ENCODE measurements at places on chromosomes 1 and 21.

DNA sequence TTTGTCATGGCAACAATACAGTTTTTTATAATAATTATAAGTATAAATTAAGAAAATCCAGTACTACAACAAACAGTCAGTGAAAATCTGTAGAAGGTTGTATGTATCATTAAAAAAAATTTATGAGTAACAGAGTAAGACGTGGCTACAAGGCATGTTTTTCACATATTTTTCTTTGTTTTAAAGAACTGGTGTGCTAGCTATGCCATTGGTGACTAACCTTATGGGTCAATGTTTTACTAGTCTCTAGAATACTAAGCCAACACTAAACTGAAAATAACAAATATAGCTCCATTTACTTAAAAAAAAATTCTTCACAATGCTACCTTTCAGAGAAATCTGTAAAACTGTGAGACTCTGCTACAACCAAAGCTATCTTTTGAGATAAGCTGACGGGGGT lies 261.5 kb downstream of the ADGRL2 start:
- no peak for DNase-seq

DNA sequence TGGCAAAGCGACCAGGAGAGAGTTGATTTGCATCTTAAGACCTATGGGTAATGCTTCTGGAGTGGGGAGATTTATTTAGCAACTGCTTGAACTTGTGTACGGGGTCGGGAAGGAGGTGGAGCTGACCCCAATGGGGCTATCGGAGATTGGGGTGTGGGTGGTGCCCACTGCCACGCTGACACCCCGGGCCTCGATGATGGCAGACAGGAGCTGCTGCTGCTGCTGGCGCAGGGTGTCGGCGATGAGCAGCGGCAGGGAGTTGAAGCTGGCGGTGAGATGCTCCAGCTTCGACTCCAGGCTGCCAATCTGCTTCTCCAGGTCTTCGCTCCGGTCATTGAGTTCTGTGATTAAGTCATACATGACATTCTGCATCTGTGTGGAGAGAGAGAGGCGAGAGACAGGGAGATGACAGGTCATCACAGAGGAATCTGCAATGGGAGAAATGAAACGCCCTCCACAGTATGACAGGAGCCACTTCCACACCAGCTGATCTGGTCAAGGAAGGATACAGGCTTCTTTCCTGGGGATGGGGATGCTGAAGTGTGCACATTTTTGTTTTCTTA lies 100.0 kb upstream of the ADAR start:
- DNase-seq = no peak

GRCh38 chr1:168054117-168054516 lies 82.6 kb downstream of the GPR161 start:
- DNase-seq = peak; percentile 54

- DNase-seq = no peak
Observed at GRCh38 chr1:202073206-202073605, 49.5 kb upstream of the GPR37L1 start.

GRCh38 chr1:65229754-65230339 lies 79.5 kb upstream of the DNAJC6 start:
- no peak for DNase-seq

DNA sequence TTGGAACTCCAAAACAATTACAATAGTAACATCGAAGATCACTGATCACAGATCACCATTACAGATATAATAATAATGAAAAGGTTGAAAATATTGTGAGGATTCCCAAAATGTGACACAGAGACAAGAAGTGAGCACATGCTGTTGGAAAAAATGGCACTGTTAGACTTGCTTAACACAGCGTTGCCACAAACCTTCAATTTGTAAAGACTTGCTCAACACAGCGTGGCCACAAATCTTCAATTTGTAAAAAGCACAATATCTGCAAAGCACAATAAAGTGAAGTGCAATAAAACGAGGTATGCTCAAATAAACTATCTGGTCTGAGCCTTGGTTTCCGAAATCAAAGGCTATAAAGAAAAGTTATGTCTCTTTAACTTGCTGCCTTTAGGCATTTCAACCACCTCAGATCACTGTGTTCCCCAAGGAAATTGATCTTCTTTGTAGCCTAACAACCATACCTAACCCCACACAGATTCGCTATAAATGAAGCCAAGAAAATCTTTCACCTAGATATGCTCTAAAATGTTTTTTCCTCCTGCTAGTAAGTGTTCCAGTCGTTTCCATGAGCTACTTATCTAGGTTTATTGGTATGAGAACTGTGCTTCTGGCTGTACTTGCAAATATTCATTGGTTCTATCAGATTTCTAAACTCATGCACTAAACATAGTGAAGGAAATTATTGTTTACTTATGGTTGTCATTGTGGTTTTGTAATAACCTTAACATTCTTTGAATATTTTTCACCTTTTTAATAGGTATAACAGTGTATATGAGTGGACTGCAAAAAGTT lies 13.1 kb upstream of the LPGAT1 start:
- DNase-seq = peak; percentile 35

DNA sequence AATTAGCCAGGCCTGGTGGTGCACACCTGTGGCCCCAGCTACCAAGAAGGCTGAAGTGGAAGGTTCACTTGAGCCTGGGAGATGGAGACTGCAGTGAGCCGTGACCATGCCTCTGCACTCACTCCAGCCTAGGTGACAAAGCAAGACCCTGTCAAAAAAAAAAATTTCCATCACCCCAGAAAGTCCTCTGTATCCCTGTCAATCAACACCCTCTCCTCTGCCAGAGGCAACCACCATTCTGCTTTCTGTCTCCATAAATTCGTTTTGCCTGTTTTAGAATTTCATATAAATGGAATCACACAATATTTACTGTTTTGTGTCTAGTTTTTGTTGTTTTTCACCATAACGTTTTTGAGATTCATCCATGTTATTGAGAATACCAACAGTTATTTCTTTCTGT lies 141.6 kb upstream of the SLC45A1 start:
- DNase-seq = no peak

DNA sequence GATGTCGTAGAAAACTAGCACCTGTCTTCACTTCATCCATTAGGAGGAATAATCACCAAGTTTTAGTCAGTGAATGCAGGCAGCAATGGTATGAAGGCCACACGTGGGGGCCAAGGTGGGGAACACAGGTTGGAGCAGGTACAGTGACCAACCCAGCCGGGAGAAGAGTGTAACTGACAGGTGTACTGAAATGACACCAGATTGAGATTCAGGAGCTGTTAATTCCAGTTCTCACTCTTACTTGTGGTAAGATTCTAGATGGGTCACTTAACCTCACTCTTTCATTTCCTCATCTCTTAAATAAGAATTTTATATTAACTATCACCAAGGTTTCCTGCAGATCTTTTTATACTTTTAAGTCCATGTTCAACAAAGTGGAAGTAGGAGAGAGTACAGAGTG lies 206.2 kb upstream of the PTBP2 start:
- no peak for DNase-seq

GRCh38 chr1:192476802-192477298 lies 98.7 kb upstream of the RGS1 start:
- peak; percentile 35 for DNase-seq

DNA sequence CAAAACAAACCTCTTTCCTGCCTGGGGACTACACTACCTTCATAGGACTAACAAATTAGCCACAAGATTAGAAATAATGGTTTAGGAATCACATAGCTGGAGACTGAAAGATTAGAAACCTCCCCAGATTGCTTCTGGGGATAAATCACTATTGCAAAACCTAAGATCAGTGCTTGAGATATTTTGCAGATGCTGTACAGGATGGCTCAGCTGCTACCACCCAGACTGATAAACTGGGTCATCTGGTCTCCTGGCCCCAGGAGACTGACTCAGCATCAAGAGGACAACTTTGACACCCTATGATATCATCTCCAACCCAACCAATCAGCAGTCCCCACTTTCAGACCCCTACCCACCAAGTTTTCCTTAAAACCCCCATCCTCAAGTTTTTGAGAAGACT lies 137.0 kb downstream of the LRRC53 start:
- DNase-seq = no peak

- no peak for DNase-seq
Observed at GRCh38 chr1:198651650-198652400, 13.0 kb downstream of the PTPRC start.

GRCh38 chr1:96492236-96492635 lies 229.3 kb upstream of the PTBP2 start:
- DNase-seq = no peak

GRCh38 chr1:13753636-13754402 lies 53.8 kb downstream of the PRDM2 start:
- no peak for DNase-seq

DNA sequence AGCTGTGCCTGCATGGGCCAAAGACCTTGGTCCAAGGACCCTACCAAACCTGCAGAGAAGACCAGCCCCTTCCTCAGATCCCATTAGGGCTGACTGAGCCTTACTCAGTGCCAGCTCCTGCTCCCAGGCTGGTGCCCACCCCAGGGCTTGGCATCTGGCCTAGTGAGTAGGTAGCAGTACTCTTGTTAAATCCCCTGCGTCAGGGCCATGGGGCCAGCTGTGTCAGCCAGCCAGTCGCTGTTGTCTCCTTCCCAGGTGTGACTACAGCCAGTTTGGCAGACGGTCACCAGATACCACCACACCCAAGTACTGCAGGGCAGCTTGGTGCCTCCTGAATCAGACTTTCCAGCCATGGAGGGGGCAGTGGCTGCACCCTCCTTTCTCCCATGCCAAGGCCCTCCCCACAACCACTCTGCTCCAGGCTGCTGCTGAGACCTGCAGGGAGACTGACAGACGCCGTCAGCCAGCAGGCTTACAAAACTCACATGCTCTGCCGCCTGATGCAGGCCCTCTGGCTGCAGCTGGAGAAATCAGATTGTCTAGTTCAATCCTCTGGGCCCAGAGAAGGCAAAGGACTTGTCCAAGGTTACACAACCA lies 3.0 kb downstream of the TENT5B start:
- DNase-seq = no peak

- DNase-seq = no peak
Observed at GRCh38 chr1:170959385-170959784, 24.1 kb downstream of the MROH9 start.

All from hematopoietic multipotent progenitor cell treated with erythropoietin and hydrocortisone succinate and interleukin-3 and kit ligand, for 6 days (in vitro differentiated cells).